Daoy (cell line): ENCODE measurements at places on chromosomes 4 and X.

DNA sequence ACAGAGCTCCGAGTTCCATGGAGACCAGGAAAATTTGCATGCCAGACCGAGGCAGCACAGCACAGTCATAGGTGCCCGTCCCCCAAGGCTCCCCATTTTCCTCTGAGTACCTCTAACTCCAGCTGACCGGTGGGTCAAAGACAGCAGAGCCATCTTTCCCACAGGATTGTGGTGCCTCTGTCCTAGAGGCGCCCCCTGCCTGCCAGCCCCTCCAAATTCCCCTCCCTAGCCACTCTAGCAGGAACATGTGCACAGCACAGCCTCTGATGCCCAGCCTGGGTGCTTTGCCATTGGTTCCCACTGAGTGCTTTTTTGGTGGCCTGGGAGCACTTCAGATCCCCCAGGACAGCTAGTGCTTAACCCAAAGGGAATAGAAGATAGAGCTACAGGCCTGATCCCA lies 368.5 kb upstream of the PABPC5 start:
- no peak for DNase-seq

GRCh38 chrX:132413459-132413858 lies 75.4 kb downstream of the MBNL3 start:
- no peak for DNase-seq

- DNase-seq: no peak
These were observed 34.3 kb downstream of the FGFRL1 start for GRCh38 chr4:1045595-1046201.

DNA sequence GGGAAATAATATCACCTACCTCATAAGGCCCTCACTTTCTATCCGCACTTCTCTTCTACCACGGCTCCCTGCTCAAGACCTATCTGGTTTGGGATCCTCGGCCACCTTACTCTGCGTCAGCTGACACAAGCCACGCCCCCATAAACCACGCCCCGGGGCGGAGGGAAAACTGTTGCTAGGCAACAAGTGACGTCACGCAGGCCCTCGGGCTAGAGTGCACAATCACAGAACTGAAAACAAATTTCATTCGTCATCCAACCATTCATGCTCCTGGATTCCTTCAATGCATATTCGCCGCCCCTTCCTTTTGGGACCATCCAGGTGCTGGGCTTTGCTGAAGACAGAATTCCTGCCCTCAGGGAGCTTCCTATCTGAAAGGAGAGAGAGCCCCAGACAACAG lies 66.3 kb downstream of the SMC1A start:
- peak; percentile 14 for DNase-seq

DNA sequence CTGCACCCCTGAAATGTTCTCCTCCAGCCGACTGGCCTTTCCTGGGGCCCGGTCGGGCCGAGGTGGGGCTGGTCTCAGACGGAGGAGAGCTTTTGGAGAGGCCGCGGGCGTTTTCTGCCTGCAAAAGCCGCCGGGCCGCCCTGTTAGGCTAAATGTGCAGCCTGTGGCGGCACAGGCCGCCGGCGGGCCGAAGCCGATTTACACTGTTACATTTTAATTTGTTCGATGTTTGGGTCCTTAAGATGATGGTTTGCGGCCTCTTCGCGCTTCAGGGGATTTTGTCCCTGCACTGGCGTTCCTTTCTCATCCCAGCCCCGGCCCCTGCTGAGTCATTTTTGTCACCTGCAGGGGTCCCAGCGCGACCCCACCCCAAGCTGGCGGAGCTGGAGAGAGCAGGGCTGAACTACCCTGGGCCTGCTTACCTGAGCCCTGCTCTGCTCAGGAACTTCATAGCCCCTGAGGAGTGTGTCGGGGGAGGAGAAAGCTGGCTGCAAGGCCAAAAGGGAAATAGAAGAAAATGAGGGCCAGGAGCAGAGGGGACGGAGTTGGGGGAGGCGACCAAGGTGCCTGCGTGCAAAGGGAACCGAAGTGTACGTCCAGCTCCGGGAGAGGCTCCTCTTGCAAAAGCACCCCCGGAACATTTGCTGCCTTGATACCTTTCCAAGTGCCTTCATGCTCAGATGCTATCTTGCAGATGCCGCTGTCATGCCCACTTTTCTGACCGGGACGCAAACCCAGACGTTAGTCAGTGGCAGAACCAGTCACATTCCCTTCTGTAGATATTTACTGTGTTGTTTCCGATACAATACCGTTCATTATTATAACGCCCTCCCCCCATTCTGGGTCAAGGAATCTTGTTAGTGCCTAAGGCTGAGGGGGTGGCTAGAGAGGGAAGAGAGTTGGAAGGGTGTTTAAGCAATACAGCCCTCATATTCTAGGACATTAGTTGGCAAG lies 977 bp upstream of the RBBP7 start:
- peak; percentile 5 for DNase-seq

DNA sequence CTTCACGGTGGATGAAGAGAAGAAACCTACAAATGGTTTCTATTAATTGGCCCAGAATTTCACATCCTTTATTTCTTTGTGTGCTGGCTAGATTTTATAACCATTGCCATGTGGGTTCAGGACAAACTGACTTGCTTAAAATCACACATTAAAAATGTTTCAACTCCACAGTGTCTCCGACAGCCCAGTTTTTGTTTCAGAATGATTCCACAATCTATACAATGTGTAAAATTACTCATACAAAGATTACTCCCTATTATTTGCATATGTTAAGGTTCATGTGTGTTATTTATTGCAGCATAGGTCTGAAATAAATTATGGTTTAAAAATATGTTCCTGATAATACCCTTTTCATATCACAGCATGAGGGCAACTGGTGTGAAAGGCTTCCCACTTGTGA lies 20.6 kb downstream of the DCHS2 start:
- DNase-seq: no peak

- DNase-seq: peak; percentile 10
These were observed 1176.3 kb downstream of the PCDH18 start for GRCh38 chr4:136355970-136356369.

GRCh38 chr4:151266497-151266896 lies 10.5 kb upstream of the PRSS48 start:
- DNase-seq: no peak

GRCh38 chr4:8251110-8251883 lies 18.3 kb upstream of the HTRA3 start:
- DNase-seq: no peak

DNA sequence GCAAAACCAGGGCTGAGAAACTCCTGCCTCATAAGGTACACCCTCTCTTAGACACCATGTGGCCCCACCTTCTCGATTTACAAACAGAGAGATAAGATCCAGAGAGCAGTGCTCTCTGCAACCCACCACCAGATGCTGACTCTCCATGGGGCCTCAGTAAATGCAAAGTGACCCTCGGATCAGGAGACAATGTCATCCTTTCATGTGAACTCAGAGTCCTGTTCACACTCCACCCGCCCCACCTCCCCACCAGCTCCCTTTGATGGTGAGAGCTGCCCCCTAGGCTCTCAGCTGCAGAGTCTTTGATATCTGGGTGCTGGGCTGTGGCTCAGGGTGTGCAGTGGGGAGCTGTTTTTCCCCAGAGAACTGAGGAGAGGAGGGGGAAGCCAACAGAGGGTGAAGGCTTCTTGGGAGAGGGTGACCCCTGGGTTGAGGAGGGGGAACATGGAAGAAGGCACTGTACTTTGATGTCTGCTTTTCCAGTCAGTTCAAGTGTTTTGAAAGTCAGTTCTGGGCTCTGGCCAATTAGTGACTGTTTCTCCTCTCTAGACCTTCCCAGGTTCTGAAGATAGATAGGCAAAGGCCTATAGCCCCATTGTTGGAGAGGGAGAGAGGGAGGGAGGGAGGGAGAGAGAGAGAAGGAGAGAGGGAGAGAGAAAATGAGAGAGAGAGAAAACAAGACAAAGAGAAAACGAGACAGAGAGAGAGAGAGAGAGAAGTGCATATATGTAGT lies 88.2 kb downstream of the SCD5 start:
- no peak for DNase-seq

GRCh38 chr4:87807402-87807801 lies 8.0 kb downstream of the IBSP start:
- DNase-seq: no peak

GRCh38 chr4:185640811-185641675 lies 105.7 kb upstream of the PDLIM3 start:
- DNase-seq: peak; percentile 5

GRCh38 chrX:34879346-34879745 lies 63.2 kb upstream of the FAM47B start:
- no peak for DNase-seq

DNA sequence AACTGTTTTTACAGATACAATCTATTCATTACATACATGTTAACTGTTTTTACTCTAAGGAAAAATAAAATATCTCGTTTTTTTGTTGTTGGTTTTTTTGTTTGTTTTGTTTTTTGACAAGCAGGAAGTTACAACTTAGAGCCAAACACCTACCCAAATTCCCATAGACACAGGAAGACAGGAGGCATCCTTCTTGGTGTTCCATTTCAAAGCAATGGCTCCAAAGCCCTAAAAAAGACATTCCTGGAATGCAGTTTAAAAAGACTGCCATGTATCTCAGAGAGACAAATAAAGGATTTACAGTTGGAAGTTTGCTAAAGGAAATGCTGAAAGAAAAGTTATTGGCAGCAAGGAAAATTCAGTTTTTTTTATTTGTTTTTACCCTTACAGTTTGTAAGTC lies 16.7 kb downstream of the ETFDH start:
- no peak for DNase-seq

DNA sequence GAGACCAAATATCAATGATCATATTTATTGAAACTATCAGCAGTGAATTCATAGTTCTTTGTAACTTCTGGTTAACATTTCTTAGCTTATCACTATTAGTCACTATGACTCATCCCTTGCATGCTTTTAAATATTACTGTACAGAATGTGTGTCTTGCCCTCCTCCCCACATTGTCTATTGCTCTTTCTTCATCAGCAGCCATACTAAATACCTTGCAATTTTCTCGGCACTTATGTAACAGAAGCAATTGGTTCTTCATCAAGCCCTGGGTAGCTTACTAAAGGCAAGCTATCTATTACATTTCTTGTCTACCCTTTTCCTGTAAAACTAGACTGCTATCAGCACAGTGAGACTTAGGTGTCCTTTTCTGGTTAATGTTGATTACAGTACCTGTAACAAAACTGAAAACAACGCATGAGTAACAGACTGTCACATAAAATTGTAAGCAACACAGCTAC lies 8.2 kb downstream of the KLHL4 start:
- peak; percentile 30 for DNase-seq

GRCh38 chr4:148618856-148619255 lies 176.6 kb upstream of the NR3C2 start:
- no peak for DNase-seq

DNA sequence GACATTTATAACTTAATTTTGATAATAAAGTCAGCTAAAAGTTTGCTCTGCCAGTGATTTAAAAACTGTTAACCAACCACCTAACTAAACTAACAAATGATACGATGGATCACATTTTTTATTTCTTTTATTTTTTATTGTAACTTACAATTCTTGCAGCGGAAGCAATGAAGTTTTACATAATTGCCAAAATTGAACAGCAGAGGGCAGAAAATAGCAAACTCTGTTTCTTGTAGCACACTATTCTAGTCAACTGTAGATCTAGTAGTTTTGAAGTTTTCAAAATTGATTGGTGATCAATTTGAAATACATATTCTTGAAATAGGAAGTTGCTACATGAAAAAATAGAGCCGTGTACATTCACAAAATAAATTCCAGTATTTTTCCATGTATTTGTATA lies 2.8 kb upstream of the GRIA2 start:
- no peak for DNase-seq

DNA sequence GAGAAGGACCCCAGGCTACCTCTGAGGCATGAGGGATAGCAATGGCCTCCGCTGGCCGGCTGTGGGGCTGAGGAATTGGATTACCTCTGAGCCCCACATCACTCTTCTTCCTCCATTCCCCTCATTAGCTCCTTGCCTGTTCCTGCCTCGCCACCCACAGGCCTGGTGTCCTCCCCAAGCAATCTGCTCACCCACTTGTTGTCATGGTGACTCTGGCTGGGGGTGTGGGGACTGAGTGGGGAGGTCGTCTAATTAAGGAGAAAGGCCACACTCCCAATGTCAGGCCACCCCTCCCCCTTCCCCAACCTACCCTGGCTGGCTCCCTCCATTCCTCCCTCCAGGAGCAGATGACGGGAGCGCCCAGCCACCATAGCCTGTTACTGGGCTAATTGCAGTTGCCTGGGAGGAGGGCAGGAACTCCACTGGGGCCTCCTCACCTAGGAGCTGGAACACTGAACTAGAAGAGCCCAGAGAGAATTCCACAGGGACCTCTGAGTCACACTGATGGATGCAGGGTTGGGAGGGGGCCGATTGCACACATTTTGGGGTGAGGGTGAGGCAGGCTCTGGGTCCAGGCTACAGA lies 20.7 kb downstream of the NALF2 start:
- DNase-seq: no peak

DNA sequence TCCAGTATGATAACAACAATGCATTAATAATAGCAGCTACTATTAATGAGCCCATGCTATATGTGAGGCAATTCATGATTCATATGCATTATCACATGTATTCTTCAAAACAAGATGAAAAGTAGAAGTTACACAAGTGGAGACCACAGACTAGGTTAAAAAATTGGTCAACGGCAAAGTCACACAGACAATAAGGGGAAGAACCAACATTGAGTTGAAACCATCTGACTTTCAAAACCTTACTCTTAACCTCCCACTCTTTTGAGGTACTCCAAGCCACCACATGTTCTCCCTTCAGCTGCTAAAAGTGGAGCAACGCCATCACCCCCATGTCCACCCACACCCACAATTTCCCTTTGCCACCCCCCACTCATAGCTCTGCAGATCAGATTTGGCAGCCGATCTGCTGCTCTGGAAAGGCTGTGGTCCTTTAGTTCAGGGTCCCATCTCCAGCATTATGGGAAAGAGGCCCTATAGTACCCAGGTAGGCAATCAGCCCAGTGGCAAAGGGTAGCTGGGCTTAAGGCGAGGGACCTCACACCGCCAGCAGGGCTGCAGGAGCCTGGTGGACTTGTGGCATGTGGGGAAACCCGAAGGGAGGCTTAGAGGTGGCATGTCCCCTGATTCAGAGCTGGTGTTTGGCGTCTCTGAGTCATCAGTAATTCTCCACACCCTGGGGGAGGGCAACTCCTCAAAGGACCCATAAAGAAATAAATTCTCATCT lies 33.5 kb upstream of the CYBB start:
- DNase-seq: peak; percentile 44

- no peak for DNase-seq
These were observed 50.0 kb downstream of the CLCN5 start for GRCh38 chrX:49972328-49972860.

DNA sequence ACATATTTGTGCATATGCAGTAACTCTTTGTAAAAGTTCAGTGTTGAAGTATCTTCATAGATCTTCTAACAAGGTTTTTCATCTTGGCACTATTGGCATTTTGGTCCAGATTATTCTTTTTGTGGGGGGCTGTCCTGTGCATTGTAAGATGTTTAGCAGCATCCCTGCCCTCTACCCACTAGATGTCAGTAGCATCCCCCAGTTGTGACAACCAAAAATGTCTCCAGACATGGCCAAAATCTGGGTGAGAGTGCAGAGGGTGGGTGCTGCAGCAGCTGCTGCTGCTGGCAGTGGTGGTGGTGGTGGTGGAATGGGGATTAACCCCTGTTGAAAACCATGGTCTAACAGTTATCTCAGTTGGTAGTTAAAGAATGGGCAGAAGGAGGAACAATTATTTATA lies 370.0 kb downstream of the GPAT3 start:
- peak; percentile 23 for DNase-seq

GRCh38 chr4:62324215-62324614 lies 1124.1 kb downstream of the ADGRL3 start:
- DNase-seq: no peak

- DNase-seq: no peak
These were observed 7.8 kb upstream of the NPNT start for GRCh38 chr4:105887508-105887907.

GRCh38 chr4:10197952-10198351 lies 81.4 kb upstream of the WDR1 start:
- no peak for DNase-seq

GRCh38 chrX:40632199-40632598 lies 9.0 kb downstream of the MPC1L start:
- no peak for DNase-seq
